ENCODE measurements at places on chromosomes 12 and 14.
A peak's percentile ranks its signal among the peaks of the same experiment; 100 is the strongest.

DNA sequence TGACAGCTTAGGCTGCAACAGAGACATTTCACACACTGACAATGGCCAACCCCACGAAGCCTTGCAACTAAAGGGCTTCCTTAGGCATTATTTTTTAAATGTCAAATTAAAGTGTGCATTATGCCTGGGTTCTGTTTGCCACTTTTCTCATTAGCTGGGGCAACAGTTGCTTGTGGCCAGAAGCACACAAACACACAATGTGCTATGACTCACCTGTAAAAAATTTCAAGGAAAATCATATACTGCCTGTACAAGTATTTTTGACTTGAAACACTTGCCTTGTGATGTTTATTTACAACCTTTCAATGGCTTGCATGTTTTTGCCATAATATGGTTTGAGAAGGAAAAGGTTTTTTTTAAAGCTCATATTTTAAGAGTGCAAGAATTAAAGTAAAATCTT, 1.9 kb downstream of the NTN4 start:
- peak; percentile 53 for DNase-seq

- no peak for DNase-seq
Observed at GRCh38 chr12:41604830-41605229, 416.7 kb downstream of the PDZRN4 start.

- no peak for DNase-seq
Observed at GRCh38 chr14:35534208-35534872, 376 bp downstream of the INSM2 start.

DNA sequence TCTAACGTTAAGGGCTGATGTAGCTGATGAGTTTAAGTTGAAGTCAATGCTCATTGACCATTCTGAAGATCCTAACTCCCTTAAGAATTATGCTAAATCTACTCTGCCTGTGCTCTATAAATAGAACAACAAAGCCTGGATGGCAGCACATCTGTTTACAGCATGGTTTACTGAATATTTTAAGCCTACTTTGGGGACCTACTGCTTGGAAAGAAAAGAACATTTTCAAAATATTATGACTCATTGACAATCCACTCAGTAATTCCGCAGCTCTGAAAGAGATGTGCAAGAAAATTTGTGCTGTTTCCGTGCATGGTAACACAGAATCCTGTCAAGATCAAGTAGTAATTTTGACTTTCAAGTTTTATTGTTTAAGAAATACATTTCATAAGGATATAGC, 35.0 kb upstream of the NAV3 start:
- peak; percentile 28 for DNase-seq

GRCh38 chr12:91959220-91959619, 186.4 kb downstream of the BTG1 start:
- DNase-seq = no peak

GRCh38 chr14:90560991-90561390, 164.2 kb downstream of the CALM1 start:
- DNase-seq = no peak

DNA sequence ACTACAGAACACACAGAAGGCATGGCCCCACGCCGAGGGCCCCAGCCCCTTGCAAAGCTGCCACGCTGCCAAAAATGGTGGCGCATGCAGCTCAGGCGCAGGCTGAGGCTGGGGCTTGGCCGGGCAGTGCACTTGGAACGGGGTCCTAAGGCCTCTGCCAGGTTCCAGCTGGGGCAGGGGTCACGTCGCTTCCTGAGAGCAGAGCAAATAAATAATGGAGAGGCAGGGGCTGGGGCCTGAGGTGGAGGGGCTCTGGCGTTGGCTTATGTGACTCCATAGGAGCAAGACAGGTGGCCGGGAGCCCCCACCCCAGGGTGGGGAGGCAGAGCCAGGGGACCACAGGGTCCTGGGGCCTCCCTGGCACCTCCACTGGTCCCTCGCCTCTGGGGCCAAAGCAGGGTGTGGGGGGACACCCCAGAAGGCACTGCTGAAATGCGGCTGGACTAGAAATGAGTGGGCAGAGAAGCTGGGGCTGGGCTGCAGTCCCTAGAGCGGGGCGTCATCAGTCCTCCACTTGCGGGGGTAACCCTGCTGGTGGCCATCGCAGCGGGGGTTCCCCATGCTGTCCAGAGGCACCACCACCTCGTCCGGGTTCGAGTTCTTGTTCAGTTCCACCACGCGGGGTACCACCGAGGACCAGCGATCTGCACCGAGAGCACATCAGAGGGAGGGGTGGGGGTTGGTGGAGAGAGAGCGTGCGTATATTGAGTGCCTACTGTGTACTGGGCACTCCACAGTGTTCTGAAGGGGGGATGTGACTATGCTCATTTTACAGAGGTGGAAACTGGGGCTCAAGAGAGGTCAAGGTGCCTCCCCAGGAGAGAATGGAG, 49.8 kb downstream of the TRPV4 start:
- no peak for DNase-seq

DNA sequence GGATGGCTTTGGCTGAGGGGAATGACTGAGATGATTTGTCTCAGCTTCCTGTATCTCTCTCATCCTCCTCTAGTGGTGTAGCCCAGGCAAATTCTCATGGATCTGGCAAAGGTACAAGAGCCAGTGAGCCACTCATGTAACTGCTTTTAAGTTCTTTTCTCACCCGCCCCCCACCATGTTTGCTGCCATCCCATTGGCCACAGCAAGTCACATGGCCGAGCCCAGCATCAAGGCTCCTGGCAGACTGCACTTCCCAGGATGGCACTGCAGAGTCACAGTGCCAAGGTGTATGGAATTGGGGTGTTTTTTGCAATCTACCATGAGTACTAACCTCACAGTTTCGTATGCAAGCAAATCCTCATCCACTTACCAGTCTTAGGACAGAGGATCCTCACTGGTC, 50.9 kb downstream of the CHST11 start:
- DNase-seq = no peak

- no peak for DNase-seq
Observed at GRCh38 chr14:34179727-34180126, 228.9 kb upstream of the EGLN3 start.

- DNase-seq = no peak
Observed at GRCh38 chr12:68585966-68586365, 24.7 kb upstream of the RAP1B start.

- peak; percentile 56 for DNase-seq
Observed at GRCh38 chr12:91704446-91704845, 441.2 kb downstream of the BTG1 start.

DNA sequence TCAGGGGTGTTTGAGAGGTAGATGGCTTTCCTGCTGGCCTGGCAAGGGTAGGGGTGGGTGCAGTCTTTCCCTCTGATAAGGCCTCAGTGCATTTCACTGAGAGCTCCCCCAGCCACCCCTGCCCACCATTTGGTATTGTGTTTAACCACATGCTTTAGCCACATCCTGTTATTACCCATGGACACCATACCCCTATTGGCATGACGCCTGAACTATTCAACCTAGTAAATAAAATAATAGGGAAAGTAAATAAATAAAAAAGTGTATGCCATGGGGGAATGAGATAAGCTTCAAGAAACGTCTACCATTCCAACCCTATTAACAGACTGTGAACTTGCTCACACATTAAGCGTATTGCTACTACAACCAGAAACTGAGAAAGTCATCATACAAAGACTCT, 7.6 kb upstream of the LGR5 start:
- DNase-seq = no peak

DNA sequence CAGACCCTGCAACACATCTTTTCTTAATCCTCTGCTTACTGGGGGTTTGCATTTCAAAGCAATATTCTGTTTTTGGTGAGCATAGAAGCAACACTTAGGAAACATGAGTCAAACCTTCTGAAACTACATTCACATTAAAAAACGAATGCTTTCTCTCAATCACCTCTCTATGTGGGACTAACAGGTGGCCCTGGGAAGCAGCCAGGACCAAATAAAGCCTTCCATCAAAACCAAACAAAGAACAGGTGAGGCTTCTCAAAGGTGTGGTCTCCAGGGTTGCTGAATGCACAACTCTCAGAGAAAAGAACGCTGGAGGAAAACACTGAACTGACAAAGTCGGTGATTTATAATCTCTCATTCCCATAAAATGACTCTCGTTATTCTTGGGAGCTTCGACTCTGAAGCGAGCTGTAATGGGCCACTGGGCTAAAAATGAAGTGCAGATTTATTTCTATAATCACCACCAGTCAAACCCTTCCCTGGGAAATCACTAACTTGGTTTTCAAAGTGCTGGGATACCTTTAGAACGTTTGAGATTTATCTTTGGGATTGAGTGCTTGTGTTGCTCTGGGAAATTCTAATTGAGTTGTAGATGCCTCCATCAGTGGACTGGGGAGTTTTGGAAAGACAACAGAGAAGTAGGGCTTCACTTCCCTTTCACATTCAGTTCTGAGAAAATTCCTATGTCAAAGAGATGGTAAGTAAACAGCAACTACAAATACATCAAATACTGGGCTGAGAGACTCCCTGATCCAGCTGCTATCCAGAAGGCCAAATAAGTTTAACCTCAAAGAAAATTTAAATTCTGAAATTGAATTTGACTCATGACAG, 262.0 kb upstream of the TMPO start:
- DNase-seq = no peak

DNA sequence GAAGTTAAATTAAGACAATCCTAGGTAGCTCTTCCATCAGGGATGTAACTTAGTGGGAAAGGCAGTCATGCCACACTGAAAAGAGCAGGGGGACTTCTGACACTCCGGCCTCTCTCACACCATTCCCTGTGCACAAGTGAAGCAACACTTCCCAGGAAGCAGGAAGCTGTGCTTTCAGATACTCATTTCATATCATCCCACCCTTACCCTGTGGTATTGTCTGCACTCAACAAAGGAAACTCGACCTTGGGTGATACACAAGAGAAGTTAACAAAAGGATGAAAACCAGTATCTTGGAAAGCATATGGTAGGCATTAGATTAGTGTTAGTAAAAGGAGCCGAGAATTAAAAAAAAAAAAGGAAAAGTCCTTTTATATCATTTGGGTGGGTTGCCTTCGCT, 61.3 kb upstream of the MDM1 start:
- DNase-seq = no peak

- peak; percentile 77 for DNase-seq
Observed at GRCh38 chr14:85535991-85536832, 6.3 kb downstream of the FLRT2 start.

DNA sequence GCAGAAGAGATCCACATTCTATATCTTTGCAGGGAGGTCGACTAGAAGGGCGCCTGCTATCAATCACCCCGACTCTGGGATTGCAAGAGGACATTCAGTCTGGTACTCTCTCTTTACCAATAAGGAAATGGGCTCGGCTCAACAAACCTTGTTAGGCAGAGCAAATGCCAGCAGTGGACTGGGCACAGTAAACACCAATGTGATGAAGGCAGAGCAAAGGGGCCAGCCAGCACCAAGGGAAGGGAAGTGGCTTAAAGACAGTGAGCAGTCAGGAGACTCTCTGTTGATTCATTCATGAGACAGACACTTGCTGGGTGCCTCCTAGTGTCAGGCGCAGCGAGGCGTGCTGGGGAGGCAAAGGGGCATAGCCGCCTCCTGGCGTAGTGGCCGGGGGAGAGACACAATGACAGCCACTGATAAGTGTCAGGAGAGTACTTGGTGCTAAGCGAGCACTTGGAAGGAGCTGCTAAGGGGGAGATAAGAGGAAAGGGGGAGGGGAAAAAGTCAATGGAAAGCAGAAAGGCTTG, 34.1 kb downstream of the TMCC3 start:
- no peak for DNase-seq

DNA sequence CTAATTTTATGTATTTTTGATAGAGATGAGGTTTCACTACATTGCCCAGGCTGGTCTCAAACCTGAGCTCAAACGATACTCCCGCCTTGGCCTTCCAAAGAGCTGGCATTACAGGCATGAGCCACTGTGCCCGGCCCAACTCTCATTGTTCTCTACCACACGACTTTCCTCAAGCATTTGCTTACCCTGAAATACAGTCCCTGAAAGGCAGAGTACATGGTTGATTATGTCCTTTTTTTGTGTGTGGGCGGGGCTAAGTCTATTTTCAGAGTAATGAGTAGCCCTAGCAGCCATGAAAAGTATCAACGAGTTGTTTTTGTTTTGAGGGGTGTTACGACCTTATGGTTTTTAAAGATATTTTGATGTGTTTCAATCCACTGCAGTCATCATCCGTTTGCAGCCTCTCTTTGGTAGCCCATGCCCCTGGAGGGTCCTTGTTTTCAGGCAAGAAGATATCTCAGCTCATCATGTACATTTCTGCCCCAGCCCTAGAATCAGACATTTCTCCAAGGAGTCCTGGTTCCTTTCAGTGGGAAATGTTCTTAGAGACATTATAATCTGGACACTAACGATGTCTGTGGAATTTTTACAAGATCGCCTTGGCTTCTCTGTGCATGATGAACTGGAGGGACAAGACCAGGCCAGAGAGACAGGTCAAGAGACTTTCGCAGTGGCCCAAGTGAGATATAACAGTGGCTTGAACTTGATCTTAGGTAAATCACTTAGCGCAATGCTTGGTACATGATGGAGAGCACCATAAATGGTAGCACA, 8.7 kb downstream of the ACACB start:
- no peak for DNase-seq

DNA sequence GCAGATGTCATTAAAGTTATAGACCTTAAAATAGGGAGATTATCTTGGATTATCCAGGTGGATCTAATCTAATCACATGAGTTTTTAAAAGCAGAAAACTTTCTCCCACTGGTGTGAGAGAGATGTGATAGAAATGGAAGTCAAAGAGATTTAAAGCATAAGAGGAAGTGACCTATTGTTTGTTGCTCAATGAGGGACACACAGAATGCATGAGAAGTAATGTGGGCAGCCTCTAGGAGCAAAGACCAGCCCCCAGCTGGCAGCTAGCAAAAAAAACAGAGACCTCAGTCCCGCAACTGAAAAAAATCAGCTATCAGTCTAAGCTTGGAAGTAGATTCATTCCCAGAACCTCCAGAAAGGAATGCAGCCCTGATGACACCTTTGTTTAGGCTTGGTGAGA, 24.6 kb upstream of the ANP32D start:
- no peak for DNase-seq

DNA sequence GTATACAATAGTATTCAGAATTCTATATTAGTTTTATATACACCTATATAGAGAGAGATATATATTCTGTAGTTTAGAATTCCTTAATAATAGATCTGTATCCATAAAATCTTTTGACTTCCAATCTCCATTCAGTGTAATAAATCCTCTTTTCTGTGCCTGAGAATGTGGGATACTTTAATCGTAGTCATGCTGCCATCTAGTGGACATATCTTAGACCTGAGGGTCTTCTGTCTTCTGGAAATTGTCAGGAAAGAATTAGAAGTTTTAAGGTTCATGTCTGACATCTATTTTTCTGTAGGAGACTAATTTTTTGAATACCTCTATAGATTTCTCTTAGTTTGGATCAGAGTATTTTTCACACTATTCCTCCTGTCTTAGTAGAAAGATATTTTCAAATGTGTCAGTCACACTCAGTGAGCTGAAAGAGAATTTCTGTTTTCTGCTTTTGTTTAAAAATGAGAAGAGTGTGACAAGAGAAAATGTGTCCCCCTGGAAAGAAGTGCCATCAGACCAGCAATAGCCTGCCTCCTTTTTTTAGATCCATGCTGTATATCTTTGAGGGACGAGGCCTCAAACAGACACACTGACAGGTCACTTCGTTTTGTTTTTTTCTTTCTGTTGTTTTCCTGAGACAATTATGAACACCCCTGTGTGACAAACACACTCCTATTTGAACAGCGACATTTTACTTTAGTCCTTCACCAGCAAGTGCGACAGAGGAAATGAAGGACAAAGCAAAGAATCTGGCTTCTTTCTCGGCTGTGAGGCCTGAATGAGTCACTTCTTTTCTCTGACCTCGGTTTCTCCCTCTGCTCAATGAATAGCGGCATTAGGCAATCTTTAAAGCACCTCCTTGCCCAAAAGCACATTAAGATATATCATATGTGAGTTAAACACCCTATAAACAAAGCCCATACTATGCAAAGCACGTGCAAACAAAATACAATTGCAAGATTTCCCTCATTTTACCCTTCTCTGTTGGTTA, 96.3 kb downstream of the GALC start:
- peak; percentile 63 for DNase-seq

Measured in fibroblast of skin of scalp (primary cell).